GM03348 (cell line): ENCODE measurements at places on chromosomes 2 and 18.

- no peak for DNase-seq
Observed at GRCh38 chr2:128442891-128443302, 124.2 kb upstream of the HS6ST1 start.

DNA sequence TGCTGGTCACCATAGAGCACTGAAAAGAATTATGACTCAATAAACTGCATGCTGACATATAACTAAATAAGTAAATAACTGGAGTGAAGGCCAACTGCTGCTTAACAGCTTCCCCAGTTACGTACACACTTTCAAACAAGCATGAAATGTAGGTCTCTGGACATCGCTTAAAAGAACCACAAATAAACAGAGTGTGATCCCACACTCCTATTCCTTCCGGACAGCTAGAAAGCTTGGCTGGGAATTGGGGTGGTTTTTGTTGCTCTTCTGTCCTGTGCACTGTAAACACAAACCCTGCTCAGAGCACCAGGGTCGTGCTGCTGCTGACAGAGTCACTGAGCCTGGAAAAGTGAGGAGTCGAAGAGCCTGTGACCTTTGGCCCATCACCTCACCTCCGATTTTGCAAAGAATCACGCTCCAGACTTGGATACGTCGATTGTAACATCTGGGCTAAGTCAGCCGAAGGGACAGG, 162.7 kb upstream of the NT5C1B start:
- no peak for DNase-seq

DNA sequence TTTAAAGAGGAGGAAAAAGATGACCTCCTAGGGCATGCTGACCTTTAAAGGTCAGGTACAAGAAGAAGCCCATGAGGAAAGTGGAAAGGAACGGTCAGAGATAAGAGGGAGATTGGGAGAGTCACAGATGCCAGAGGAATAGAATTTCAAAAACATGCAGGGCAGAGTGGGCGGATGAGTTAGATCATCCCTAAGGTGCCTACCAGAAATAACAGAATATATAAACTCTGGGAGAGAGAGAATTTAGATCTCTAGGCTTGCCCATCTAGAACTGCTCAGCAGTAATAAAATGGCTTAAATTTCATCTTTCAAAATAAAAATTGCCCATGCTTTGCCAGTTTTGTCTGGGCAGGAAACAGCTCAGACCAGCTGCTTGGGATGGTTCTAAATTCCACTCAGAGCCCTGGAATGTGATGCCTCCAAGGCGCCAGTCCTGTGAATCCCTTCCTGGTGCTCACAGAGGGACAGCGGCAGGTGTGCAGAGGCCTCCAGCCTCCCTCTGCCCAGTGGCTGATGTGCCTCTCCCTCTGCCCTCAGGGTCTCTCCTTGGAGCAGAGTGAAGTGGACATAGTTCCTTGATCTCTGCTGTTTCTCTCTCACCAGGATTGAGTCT, 130.9 kb downstream of the ANTXR1 start:
- peak; percentile 42 for DNase-seq

- DNase-seq = peak; percentile 65
Observed at GRCh38 chr18:49041435-49042245, 90.9 kb upstream of the SMAD7 start.

DNA sequence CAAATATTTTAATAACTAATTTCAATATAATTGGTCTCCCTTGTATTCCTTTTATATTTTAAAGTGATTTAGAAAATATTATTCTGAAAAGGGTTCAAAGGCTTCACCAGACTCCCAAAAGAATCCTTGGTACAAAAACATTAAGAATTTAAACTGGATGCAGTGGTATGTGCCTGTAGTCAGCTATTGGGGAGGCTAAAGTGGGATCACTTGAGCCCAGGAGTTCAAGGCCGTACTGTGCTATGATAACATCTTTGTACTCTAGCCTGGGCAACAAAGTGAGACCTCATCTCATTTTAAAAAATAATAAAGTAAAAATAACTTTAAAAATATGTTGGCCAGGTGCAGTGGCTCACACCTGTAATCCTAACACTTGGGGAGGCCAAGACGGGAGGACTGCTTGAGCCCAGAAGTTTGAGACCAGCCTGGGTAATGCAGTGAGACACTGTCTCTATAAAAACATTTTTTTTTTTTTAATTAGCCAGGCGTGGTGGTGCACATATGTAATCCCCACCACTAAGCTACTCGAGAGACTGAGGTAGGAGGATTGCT, 14.7 kb downstream of the NCL start:
- DNase-seq = no peak
